ENCODE measurements at places on chromosomes 13 and 19. TPM values are rescaled to one million over a fixed set of nuclear protein-coding genes. Genes with fewer than 3 reads are reported as not detected.

FUT1 gene
- total RNA-seq, result 0.26 TPM

PGLYRP2 gene
- total RNA-seq, result not detected

SH2D3A gene
- total RNA-seq, result 28.2 TPM

TTYH1 gene
- 1.3 TPM for total RNA-seq

SIGLEC8 gene
- not detected for total RNA-seq

KIR2DL1 gene
- not detected for total RNA-seq

JOSD2 gene
- 49.8 TPM for total RNA-seq

BEST2 gene
- not detected for total RNA-seq

RYR1 gene
- total RNA-seq, result 0.83 TPM

EFNA2 gene
- total RNA-seq, result not detected

HTR2A gene
- total RNA-seq, result not detected

SCEL gene
- total RNA-seq, result not detected

PCP2 gene
- 0.63 TPM for total RNA-seq

MTUS2 gene
- total RNA-seq, result not detected

ZNF414 gene
- total RNA-seq, result 28.7 TPM

MISP gene
- not detected for total RNA-seq

IL12RB1 gene
- 75.2 TPM for total RNA-seq

GFY gene
- total RNA-seq, result not detected

TMPRSS9 gene
- not detected for total RNA-seq

CACNA1A gene
- 0.60 TPM for total RNA-seq

VSTM1 gene
- not detected for total RNA-seq

CIRBP gene
- 195 TPM for total RNA-seq

PSG7 gene
- total RNA-seq, result not detected

WDR62 gene
- 43.6 TPM for total RNA-seq

C13orf42 gene
- total RNA-seq, result not detected

LHFPL6 gene
- total RNA-seq, result not detected

SYNGR4 gene
- not detected for total RNA-seq

ETV2 gene
- 0.68 TPM for total RNA-seq

GPR4 gene
- not detected for total RNA-seq

GGN gene
- total RNA-seq, result not detected

PEAK3 gene
- total RNA-seq, result 0.16 TPM

PSG11 gene
- total RNA-seq, result not detected

LAIR2 gene
- 1.6 TPM for total RNA-seq

CEBPA gene
- total RNA-seq, result not detected

NANOS2 gene
- total RNA-seq, result not detected

ZNF69 gene
- 3.4 TPM for total RNA-seq

FAM124A gene
- not detected for total RNA-seq

MAP3K10 gene
- 18.4 TPM for total RNA-seq

SLC17A7 gene
- total RNA-seq, result not detected

ITGBL1 gene
- total RNA-seq, result not detected
